SW480 (cell line): ENCODE measurements at places on chromosomes 1 and 21.
A peak's percentile ranks its signal among the peaks of the same experiment; 100 is the strongest.

DNA sequence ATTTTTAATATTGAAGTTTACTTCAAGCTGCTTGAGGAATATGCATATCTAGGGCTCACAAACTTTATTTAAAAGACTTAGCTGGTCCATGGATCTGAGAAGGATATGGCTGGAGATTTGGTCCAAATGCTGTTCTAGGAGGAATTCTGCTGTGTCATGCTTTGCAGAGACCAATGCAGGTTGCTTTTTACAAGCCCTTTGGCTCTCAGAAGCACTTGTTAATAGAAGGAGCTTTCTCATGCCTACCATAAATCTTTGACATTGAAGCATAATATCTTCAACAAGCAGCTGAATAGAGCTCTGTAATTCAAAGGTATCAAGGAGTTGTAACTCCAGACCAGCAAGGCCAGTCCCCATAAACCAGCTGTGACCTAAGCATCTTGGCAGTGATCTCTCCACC is 299.1 kb downstream of the HHAT start:
- no peak for DNase-seq

- no peak for DNase-seq
Measured at GRCh38 chr21:45724345-45724961, 80.9 kb downstream of the PCBP3 start.

DNA sequence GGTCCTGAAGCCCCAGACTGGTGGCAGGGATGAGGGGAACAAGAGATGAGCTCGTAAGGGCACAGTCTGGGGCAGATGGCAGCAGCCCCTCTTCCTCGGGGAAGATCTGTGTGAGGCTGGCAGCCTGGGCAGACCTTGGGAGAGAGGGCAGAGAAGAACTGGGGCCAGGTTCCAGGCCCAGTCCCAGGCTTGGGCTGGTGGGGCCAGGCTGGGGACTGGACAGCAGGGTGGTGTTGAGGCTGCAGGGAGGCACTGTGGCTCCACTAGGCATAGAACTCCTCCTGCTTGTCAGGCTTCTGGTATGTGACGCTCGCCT is 35.7 kb downstream of the SDC3 start:
- DNase-seq = no peak

- no peak for DNase-seq
Measured at GRCh38 chr1:186643614-186644013, 36.6 kb downstream of the PTGS2 start.

GRCh38 chr1:30950053-30950452 is 41.5 kb upstream of the SDC3 start:
- DNase-seq = no peak

DNA sequence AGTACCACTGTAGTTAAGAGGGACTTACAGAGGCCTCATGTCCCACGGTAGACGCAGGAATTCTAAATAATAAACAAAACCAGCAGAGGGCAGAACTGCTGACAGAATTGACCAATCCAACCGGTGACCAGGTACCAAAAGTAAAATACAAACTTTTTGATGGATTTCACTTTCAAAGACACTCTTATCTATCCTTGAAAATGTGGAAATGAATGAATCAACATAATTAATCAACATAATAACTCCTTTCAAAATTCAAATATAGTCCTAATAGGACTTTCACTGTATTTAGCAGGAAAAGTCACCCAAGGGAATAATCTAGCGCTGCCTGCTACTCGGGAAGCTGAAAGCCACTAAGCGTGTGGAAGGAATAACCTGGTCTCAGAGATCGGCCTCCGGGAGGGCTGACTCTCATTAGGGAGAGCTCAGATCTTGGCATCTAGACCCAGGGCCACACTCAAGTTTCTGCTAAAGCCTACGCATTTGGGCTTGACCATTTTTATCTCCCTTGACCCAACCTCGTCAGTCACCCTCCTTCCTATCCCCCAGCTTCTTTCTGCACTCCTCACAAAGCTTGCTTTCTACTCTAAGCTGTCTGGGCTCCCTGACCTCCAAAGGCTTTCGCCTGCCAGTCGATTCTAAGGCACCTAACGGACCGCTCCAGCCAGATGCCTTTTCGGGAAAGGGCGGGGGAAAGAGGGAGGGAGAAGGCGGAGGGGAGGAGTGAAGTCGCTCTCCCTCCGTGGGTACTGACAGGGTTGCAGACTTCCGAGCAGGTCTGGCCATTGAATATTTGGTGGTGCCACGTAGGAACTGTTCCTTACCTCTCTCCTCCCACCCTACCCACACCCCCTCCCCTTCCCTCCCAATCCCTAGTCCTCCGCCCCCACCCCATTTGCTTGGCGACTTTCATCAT is 1.6 kb downstream of the COL11A1 start:
- DNase-seq = peak; percentile 37

DNA sequence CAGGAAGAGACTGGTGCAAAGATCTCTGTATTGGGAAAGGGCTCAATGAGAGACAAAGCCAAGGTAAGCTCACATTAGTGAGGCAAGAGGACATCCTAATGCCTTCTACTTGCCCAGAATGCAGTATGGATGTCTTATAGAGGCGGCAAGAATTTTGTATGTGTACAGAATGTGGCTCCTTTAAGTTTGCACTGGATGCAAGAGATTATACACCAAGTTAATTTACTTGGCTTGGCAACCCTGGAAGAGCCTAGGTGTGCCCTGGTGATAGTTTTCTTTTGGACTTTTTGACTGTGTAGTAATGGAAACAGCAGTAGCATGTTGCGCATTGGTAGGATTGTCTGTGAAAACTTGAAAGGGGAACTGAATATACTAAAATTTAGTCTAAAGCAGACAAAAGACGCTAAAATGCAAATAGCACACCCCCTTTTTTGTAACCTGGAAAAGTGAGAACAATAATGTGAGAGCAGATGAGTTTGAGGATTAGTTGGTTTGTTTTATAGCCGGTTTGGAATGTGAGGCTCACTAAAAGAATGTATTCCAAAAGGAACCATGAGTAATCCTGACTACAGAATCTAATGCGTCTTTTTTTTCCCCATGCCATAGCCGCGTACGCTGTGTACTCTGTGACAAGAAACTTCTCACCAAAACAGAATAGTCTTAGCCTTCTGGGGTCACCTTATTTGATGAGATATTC is 18.1 kb downstream of the KHDRBS1 start:
- DNase-seq = no peak

DNA sequence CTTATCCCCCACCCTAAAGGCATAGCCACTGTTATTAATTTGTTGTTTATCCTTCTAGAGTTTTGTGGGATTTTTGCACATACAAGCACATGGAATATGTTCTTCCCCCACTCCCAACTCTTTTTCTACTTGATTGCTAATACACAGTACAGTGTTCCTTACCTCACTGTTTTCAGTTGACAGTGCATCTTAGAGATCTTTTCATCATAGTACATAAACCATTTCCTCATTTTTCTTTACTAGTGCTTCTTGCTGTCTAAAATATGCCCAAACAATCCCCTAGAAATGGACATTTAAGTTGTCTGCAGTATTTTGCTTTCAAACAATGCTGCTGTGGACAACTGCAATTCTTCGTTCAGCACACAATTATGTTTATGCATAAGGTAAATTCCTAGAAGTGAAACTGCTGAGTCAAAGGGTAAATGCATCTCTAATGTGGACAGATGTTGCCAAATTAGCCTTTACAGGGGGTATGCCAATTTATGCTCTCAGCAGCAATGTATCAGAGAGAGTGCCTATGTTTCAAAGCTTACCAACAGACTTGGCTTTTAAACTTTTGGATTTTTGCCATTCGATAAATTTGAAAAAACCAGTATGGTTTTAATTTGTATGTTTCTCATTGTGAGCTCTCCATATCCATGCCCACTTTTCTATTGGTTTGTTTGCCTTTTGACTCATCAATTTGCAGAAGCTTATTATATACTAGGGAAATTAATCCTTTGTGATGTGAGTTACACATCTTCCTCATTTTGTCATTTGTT is 132.6 kb downstream of the MRPS6 start:
- no peak for DNase-seq

DNA sequence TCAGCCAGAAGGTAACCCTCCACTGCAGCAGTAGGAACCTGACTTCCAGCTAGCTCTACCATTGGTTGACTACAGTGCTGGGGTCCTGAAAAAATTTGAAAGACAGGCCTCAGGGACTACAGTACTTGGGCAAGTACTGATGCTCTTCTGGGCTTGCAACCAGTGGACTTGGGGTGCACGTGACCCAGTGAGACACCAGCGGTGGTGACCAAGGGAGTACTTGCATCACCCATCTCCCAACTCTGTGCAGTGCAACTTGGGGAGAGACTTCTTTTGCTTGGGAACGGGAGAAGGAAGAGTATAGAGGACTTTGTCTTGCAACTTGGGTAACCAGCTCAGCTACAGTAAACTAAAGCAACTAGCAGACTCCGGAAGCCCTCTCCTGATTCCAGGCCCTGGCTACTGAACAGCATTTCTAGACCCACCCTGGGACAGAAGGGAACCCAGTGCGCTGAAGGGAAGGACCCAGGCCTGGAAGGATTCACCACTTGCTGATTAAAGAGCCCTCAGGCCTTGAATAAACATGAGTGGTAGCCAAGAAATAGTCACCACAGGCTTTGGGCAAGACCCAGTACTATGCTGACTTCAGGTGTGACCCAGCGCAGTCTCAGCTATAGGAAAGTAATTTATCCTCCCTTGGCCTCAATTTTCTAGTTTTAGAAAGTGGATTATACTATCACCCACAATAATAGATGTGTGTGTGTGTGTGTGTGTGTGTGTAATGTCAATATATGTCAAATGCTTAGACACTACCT is 45.6 kb downstream of the TNNI3K start:
- no peak for DNase-seq

- DNase-seq = peak; percentile 55
Measured at GRCh38 chr1:93703643-93704042, 22.0 kb upstream of the BCAR3 start.

DNA sequence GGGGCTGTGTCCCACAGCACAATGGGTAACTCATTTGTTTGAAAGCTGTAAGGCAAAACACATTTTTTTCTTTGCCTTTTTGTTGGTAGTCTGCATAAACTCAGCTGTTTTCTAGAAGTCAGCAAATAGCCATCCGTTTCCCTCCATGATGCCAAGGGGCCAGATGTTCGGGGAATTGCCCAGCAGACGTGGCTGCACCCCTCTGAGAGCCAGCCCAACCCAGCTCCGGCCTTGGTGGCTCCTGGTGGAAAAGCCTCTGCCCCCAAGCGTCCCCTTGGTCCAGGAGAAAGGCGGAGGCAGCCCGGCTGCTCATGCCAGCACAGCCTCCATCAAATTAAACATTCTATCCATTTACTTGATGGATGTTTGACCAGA is 58.4 kb upstream of the ADARB1 start:
- no peak for DNase-seq

DNA sequence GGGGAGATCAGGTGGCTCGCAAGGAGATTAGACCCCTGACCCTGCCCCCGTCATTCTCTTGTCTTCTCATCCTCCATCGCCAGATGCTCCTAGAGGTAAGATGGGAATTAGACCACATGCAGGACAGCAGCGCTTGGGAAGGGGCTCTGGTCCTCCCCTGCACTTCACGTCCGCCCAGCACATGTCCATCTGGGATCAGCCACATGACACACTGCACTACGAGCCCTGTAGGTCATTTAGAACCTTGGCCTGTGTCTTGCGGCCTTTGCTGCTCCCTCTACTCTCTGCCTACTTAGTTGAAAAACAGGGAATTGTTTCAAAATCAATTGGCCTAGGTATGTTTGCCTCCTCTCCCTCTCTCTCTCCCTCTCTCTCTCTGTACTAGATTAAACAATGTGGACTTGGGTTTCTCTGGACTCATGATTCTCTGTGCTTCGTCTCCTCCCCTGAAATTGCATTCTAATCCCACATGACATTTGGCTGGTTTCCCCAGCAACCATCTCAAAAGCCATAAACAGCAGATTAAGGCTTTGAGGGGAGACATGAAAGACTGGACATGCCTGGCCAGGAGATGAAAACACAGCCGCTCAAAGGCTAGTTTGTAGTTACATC is 3.8 kb upstream of the NCMAP start:
- no peak for DNase-seq

- DNase-seq = no peak
Measured at GRCh38 chr1:41367288-41367642, 6.0 kb downstream of the FOXO6 start.

- no peak for DNase-seq
Measured at GRCh38 chr1:84735483-84735882, 45.2 kb upstream of the SSX2IP start.

DNA sequence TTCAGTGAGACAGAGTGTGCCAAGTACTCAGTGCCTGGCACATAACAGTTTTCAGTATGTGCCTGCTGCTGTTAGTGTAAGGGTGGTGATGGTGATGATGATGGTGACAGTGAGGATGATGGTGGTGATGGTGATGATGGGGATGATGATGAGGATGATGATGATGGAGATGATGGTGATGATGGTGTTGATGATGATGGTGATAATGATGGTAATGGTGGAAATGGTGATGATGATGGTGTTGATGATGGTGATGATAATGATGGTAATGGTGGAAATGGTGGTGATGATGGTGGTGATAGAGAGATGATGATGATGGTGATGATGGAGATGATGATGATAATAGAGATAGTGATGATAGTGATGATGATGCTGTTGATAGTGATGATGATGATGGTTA is 62.0 kb downstream of the AJAP1 start:
- DNase-seq = no peak

DNA sequence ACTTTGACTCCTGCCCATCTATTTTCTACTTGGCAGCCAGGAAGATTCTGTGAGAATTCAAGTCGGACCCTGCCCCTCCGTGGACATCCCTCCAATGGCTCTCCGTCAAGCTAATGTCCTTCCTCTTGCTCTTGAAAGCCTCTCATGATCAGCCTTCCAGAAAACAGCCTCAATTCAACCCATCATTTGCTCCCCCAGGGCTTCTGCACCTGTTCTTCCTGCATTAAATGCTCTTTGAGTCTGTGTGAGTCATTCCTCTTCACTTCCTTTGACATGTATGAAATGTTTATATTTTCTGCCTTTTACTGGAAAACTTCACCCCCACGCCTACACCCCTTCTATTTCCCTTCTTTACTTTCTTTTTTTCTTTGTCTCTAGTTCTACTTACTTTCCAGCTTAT is 734.1 kb upstream of the ZP4 start:
- no peak for DNase-seq

GRCh38 chr1:202964791-202965410 is 2.2 kb downstream of the CYB5R1 start:
- DNase-seq = no peak

DNA sequence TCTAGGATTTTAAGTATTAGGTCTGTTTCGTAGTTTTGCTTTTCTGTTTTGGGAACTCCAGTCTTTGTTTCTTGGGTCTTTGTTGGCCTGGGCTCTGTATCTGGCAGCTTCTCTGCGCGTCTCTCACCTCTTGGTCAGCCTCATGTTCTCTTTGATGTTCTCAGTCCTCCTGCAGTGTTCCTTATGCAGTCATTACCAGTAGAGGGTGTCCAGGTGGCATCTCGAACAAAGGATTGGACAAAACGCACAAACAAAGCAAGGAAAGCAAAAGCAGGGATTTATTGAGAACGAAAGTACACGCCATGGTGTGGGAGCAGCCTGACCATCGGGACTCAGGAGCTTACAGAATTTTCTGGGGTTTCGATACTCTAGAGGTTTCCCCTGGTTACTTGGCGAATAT is 133.7 kb upstream of the COL6A1 start:
- no peak for DNase-seq

GRCh38 chr1:19348441-19349198 is 36.5 kb downstream of the SLC66A1 start:
- no peak for DNase-seq

GRCh38 chr1:43938892-43939587 is 5.4 kb downstream of the ARTN start:
- DNase-seq = no peak

- no peak for DNase-seq
Measured at GRCh38 chr1:52756020-52756419, 29.8 kb downstream of the ZYG11B start.
